Stimulated activated CD4-positive, alpha-beta T cell treated with anti-CD3 and anti-CD28 coated beads, Interleukin-4, amount 100 ng/mL, for 1 hour (primary cell): ENCODE measurements at places on chromosomes 5 and 9.

- DNase-seq: no peak
Observed at GRCh38 chr9:35716230-35716629, 15.8 kb downstream of the TLN1 start.

- no peak for DNase-seq
Observed at GRCh38 chr9:111610149-111610548, 10.7 kb upstream of the PTGR1 start.

GRCh38 chr9:134960701-134961181 lies 43.0 kb upstream of the FCN1 start:
- DNase-seq: no peak

GRCh38 chr5:127072861-127073846 lies at the start of gene C5orf63:
TSS of gene C5orf63 (minus strand) at chr5:127073502. CDS start at chr5:127058995, 14,507 bp downstream.
- DNase-seq: peak; percentile 73

DNA sequence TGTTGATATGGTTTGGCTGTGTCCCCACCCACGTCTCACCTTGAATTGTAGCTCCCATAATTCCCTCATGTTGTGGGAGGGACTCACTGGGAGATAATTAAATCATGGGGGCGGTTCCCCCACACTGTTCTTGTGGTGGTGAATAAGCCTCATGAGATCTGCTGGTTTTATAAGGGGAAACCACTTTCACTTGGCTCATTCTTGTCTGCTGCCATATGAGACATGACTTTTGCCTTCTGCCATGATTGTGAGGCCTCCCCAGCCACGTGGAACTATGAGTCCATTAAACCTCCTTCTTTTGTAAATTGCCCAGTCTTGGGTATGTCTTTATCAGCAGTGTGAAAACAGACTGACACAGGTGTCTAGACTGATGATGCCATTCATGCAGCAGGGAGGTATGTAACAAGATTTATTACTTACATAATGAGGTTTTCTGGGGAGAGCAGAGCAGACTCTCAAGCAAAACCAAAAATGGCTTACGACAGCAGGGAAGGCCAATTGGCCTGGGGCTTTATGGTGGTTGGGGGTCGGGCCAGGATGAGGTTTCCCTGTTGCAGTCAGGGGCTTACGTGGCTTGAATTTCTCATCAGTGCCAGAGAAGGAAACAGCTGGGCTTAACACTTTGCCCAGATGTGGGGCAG lies 9.5 kb upstream of the COMMD10 start:
- no peak for DNase-seq

DNA sequence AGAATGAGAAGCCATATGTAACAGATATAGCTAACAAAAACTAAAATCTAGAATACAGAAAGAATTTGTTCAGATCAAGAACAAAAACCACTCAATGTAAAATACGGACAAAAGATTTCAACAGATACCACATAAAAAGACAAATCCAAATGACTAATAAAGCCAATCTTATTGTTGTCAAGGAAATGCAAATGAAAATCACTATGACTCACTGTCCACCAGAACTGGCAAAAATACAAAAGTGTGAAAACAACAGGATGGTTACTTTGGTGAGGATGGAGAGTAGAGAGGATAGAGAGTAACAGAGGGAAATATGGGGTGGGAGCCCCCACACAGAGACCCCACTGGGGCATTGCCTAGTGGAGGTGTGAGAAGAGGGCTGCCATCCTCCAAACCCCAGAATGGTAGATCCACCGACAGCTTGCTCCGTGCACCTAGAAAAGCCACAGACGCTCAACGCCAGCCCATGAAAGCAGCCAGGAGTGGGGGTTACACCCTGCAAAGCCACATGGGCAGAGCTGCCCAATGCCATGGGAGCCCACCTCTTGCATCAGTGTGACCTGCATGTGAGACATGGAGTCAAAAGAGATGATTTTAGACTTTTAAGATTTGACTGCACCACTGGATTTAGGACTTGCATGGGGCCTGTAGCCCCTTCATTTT lies 15.2 kb upstream of the RHOBTB3 start:
- DNase-seq: no peak

GRCh38 chr9:89412541-89412940 lies 85.4 kb downstream of the SEMA4D start:
- DNase-seq: no peak

DNA sequence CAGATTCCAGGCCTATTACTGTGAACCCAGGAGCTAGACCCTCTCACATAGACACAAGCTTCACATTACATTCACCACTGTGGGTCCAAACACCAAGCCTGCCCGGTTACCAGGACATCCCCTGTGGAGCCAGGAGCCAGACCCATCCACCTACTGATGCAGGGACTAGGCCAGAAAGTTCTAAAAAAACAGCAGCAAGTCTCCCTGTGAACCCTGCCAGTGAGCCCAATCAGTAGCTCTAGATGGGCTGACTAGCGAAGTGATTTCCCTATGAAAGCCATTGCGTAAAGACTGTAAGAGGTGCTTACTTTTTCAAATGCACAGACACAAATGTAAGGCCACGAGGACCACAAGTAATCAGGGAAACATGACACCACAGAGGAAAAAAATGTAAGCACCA lies 352.3 kb downstream of the TMEM161B start:
- no peak for DNase-seq

DNA sequence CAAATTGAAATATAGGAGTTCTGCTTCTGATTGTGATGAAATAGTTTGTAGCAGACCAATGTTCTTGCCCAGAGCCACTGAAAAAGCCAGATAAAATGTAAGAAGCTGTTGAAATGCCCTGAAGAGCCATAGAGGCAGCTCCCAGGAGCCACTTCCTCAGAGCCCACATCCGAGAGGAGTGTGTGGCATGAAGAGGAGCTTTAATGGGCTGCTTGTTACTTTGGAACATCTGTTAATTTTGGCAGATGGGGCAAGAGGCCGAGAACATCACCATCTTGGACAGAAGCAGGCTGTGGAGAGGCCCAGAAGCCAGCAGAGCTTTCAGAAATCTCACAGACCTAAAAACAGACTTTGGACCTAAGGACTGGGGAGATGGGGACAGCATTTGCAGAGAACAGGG lies 370.8 kb downstream of the GADD45G start:
- no peak for DNase-seq

- DNase-seq: no peak
Observed at GRCh38 chr9:106019702-106020101, 325.4 kb downstream of the TMEM38B start.

DNA sequence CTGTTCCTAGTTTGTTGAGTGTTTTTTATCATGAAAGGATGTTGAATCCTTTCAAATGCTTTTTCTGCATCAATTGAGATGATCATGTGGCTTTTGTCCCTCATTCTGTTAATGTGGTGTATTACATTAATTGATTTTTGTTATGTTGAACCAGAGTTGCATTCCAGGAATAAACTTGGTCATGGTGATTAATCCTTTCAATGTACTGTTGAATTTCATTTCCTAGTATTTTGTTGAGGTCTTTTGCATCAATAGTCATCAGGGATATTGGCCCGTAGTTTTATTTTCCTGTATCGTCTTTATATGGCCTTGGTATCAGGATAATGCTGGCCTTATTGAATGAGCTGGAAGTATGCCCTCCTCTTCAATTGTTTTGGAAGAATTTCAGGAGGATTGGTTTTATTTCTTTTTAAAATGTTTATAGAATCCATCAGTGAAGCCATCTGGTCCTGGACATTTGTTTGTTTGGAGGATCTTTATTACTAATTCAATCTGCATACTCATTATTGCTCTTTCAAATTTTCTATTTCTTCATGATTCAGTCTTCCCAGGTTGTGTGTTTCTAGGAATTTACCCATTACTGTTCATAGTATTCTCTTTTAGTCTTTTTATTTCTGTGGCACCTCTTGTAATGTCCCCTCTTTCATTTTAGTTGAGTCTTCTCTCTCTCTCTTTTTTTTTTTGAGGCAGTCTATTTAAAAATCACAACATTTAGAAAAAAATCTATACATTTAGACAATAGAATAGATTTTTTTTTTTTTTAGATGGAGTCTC lies 32.1 kb downstream of the FGD3 start:
- DNase-seq: no peak

- no peak for DNase-seq
Observed at GRCh38 chr5:135359374-135360165, 39.5 kb downstream of the MACROH2A1 start.

DNA sequence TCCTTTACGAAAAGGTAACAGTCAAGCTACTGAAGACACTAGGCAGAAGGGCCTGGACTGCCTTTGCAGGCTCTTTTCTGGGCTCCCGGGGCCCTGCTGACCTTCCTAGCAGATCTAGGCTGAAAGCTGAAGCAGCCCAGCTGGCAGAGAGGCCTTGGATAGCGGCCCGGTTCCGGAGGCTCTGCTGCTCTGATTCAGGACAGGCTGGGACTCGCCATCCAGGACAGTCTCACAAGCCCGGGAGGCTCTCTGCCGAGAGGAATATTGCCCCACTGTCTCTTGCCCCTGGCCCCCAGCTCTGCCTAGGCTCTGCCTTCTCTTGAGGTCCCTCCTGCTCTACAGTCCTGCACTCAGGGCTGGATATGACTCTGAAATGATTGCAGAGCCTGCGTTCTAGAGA lies 67.8 kb downstream of the PSD2 start:
- DNase-seq: no peak

- DNase-seq: no peak
Observed at GRCh38 chr5:15499528-15500324, at the start of gene FBXL7. TSS of gene FBXL7 (plus strand) at chr5:15500180.

GRCh38 chr5:92460505-92460904 lies 1077.4 kb upstream of the ARRDC3 start:
- DNase-seq: no peak

DNA sequence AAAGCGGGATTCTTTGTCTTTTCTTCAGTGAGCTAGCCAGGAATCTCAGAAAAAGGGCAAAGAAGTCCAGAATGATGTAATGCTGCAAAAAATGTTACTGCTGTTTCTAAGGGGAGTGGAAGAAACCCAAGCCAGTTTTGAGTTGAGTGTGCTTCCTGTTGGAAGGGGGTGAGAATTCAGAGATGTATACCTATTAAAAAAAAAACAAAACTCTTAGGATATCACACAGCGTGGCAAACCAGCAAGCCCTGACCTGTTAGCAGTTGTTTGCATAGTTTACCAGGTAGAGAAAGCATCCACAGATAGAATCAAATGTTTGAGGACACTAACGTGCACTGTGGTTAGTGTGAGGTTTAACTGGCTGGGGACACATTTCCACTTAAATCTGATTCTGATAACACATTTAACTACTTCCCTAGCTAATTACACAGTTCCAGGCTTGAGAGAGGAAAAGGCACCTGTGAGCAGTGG lies 11.4 kb downstream of the BASP1 start:
- DNase-seq: no peak

GRCh38 chr9:17082343-17083064 lies 52.3 kb upstream of the CNTLN start:
- DNase-seq: no peak

DNA sequence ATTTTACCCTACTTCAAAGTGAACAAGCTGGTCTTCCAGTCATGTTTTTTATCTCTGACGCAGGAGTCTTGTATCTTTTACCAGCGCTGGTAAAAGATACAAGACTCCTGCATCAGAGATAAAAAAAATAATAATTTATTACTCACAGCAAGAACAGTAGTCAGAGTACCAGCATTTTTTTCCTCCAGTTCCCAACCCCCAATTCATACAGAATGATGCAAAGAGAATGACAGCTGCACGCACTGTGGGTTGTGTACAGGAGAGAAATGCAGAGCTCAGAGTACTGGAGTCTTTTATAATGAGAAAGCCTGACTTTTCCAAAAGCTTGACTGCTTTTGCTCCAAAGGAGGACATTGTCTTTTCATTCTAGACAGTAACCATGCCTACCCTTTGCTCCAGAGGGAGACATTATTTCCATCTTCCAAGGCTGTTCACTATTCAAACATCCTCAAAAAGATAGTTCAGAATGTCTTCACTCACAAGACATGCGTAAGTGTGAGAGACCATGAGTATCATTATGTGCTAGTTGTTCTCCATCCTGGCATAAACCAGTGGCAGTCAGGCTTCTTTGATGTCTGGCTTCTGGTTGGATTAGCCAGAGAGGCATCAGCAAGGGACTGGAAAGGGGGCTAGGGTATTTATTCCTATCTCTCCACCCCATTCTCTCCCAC lies 14.3 kb upstream of the RANBP6 start:
- no peak for DNase-seq

DNA sequence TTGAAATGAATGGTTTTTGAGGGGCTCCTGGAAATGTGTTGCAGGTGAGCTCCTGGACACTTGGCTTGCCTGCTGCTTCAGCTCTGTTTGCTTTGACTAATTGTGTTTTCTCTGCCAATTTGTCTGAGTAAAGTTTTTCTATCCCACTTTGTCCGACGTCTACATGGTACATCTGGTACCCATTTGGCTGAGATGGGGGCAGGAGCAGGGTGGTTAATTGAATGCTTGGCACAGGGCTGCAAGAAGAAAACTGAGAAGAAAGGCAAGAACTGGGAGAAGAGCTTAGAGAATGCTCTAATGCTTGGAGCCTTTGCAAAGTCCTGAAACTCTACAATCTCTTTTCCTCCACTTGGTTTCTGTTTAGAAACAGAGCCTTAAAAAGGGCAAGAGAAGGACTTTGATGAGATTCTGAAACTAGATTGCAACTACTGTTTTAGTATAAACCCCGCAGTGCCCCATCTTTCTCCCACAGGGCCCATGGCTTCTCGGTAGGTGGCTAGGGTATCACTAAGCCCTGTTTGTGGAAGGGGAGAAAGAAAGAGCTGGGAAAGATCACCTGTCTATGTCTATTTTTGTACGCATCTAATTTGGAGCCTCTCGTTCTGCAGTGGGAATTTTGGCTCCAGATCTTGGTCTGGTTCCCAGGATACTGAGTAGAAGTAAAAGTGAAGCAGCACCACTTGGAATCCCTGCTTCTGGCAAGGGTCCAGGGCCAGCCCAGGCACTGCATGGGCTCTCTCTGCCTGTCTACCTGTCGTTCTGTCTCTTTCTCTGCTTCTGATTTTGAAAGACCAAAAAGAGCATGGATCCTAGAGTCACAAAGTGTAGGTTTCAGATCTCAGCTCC lies 214.4 kb downstream of the SEMA6A start:
- DNase-seq: no peak

DNA sequence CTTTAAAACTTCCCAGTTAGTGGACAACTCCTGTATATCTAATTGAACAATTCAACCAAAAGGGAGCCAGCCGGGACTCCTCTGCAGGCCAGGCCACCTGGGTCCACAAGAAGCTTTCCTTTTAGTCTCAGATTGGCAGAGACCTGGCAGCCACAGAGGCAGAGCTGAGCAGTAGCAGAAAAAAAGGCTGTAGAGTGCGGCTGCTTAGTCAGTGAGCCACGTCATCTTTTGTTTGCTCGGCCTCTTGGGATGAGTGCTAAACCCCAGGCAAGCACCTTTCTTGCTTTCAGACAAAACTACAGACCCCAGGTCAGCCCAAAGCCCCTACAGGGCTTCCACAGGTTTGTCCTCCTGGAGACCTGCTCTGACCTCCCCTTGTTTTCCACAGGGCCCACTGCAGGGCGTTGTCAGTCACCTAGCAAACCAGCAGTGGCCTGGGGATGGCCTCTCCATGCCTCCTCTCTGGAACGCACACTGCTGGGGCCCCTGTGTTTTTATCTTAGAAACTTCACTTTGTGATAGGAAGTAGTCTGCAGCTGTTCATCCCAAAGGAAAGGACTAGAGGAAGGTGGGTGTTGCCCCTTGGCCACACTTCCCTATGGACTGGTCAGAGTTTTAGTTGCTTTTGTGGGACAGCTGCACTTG lies 49.9 kb downstream of the SHB start:
- DNase-seq: no peak

GRCh38 chr5:133925866-133926488 lies 42.4 kb downstream of the C5orf15 start:
- no peak for DNase-seq
